NCI-H774 (cell line): ENCODE measurements at places on chromosomes 12 and 14.
A peak's percentile ranks its signal among the peaks of the same experiment; 100 is the strongest.

GRCh38 chr12:122785503-122785902 is 11.1 kb downstream of the CCDC62 start:
- no peak for DNase-seq

- peak; percentile 80 for DNase-seq
These were observed 108.2 kb downstream of the TSPAN9 start for GRCh38 chr12:3185260-3185870.

- no peak for DNase-seq
These were observed 318.9 kb downstream of the SOX5 start for GRCh38 chr12:23630524-23630923.

DNA sequence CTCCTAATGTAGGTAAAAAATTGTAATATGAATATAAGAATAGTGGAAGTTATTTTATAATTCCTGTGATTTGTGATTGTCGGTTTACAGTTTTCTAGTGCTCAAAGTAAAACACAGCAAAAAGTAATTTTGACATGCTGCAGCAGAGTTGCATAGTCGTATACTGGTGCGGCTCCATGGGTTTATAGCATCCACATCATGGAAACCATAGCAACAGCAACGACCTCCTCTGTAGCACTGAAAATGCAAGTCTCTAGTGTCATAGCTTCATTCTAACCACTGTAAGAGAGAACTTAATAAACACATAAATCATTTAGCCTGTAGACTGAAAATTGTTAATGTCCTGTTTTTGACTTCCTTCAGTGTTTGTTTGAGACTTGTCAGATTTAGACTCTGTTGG is 574.3 kb downstream of the KCNH5 start:
- DNase-seq, result no peak

GRCh38 chr12:117744418-117744817 is 224.4 kb downstream of the KSR2 start:
- DNase-seq, result no peak

DNA sequence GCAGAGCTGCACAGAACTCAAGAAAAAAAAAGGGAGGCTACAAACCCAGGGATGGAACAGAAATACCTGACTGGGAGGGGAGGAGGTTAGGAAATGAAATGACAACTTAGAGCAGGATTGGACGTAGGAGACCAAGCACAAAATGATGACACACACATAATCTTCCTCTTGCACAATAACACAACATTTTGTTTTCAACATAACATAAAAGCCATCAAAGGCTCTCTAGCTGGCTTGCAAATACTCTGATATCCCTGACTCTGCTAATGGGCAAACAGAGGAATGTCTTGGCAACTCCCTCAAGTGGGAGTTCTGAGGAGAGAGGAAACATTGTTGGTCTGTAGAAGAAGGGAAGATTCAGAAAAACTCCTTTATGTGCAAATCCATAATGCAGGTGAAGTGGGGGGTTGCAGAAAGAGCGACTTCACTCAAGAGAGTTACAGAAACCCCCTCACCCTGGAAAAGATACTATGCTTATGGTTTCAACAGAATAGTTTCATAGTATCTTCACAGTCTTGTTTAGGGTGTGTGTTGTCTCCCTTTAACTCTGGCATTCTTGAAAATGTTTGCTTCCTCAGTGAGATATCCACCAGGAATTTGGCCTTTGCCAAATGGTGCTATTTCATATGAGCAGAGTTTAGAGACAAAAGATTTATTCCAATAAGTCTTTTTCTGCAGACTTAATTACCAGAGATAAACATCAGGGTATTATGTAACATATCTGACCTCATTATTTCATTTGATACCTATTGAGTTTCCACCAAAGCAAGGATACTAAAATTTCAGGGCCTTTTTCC is 43.8 kb upstream of the LTBP2 start:
- no peak for DNase-seq
